ENCODE measurements at places on chromosomes 6 and 20.

GRCh38 chr6:163738725-163739407 is 324.3 kb downstream of the QKI start:
- no peak for DNase-seq

DNA sequence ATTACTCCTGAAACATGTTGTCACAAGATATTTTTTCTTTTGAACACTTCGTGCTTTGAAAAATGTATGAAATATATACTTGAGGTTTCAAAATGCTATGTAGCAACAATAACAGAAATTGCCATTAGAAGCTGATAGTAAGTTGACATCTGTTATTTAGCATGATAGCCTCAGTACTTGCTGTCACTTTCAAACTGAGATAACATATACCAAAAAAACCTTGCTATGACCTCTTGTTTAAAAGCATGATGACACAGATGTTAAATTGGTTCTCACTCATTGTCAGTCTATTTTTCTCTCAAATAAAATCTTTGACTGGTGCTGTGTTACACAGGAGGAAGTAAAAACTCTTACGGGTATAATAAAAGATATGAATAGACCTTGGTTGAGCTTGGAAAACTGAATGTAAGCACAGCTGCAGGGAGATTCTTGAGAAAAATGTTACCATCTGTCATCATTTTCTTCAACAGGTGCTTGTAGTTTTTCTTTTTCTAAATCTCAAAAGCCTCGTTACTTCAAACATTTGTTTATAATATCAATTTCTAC is 18.6 kb downstream of the MOXD1 start:
- DNase-seq: no peak

- no peak for DNase-seq
These were observed 499.4 kb upstream of the NOX3 start for GRCh38 chr6:155955038-155955437.

- no peak for DNase-seq
These were observed 72.3 kb downstream of the NCOA7 start for GRCh38 chr6:125863023-125863422.

DNA sequence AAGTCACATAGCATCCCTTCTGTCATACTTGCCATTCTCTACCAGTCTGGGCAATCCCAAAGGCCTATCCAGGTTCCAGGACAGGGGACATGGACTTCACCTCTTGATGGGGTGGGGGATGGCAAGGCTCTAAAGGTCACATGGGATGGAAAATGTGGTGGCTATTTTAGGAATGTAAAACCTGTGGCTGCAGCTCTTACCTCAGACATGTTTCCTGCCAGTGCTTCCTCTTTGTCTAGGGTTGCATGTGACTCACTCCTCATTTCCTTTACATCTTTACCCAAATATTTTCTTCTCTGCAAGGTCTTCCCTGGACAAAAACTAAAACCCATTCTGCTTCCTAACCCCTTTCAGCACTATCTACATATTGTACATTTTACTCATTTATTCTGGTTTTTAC is 135.7 kb downstream of the BTBD3 start:
- DNase-seq: no peak

DNA sequence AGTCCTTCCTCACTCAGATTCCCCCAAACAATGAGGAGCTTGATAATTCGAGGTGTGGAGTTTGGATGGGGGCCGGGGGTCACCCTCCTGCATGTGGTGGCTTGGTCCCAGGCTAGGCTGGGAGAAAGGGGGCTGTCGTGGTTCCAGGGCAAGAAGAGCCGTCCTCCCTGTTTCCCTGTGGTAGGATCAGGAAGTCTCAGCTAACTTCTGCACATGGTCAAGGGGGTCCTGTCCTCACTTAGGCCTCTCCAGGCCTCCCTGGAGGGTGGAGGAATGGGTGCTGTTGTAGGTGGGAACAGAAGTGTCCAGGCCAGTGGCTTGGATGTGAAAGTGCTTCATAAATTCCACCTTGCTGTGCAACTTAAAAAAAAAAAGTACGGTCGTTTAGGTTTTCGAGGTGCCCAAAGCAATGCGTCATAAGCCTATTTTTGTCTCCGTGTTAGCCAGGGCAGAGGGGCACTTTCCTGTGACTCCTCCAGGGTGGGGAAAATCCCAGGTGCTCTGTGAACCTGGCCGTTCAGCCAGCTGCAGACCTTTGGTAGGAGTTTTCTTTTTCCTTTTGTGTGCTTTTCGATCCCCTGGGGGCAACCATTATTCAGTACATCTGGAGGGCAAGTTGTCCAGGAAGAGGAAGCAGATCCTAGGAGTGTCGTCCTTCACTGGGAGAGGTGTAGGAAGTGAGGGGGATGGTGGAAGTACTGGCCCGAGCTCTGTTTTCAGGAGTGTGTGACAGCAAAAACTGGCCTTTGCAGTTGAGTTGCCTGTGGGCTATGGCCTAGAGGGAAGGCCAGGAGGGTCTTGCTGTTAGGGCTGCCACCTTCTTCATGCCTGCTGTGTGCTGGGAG is 9.6 kb downstream of the IGF2R start:
- no peak for DNase-seq

- no peak for DNase-seq
These were observed 29.5 kb downstream of the RBM38 start for GRCh38 chr20:57420571-57421252.

DNA sequence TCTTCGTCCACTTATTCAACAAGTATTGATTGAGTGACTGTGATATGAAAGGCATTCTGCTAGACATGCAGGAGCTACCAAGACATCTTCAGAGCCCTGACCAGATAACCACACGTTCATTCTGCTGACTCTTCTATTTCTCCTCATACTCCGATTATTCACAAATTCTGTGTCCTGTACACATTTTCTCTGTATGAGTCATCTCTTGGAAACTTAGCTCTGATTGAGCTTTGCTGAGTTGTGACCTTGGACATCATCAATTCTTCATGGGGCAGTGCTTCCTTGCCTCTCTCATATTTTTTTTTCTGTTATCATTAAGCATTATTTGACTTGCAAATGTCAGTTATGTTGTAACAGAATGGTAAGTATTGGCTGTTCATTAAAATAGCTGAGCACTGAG is 351.6 kb upstream of the CNR1 start:
- DNase-seq: no peak

DNA sequence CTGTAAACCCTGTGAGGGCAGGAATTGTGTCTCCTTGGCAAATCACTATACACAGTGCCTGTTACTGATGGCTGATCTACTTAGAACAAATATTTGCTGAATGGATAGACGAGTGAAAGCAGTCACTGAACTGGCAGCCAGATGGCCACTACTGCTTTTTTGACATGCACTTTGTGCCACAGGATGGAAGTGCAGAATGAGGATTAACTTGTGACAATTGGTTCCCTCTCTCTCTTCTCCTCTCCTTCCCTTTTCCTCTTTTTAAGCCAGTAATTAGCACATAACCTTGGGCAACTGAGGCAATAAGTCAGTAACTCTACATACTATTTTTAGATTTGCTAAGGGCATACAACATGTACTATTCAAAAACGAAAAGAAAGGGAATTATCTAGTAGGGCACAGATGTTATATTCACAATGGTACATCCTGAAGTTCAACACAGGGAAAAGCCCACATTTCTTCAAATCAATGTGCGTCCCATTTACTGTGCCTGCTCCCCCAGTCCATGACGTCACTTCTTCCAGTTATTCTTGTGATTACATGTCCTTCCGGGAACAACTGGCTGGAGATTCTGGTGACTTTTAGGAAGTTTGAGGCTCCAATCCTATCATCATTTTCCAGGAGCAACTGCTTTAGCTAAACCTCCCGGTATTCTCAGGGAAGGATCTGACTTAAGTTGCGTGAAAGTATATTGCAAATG is 17.0 kb upstream of the RPS6KA2 start:
- DNase-seq: no peak

DNA sequence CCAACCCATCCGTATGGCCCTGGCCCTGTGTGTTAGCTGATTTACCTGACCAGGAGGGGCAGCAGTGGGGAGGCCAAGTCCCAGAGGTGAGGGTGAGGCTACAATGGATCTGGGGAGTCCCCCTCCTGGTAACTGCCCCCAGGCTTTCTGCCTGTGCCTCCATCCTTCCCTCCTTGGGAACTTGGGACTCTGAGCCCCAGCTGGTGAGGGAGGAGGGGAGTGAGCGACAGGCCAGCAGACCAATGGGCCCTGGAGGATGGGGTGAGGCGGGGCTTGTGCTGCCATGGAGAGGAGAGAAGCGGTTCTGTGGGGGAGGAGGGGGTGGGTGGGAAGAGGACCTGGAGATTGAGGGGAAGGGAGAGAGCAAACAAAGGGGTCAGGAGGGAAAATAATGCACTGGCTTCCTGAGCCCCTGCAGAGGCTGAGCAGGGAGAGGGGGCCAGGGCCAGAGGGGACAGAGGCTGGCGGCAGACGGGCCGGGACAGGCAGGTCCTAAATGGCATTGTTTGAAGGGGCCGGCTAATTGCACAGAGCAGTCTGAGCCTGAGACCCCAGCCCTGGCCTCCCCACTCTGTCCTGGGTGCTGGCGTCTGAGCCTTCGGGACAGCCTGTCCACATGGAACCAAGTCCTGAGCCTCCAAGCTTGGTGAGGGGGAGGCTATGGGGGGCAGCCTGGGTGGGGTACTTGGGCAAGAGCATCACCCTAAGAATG is 17.5 kb downstream of the DNMT3B start:
- DNase-seq: no peak

DNA sequence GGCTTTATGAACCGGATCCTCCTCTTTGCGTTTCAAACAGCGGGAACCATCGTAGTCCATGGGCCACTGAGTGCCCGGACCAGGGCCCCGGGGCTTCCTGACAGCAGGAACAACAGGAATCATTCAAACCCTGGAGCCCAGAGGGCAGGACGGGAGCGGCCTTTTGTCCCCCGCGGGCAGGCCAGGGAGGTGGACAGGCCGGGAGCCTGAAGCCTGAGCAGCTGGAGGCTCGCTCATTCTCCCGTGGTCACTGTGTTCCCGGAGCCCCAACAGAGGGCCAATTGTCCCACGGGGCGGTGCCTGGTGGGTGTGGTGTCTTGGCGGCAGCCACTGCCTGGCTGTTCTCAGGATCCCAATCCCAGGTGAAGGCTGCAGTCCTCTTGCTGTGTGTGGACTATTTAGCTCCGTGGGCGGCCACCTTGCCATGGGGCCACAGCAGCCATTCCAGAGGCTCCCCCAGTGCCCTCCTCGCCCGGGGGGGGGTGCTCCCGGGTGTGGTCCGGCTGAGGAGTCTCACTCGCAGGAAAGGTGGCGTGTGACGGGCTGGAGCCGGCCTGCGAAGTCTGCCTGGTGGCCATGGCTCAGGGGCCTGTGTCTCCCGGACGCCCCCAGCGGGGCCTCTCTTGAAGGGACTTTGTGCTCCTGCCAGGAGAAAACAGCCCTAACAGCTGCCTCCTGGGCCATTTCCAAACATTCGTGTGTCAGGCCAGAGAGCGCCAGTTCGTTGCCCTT is 77.2 kb upstream of the BHLHE23 start:
- DNase-seq: no peak

DNA sequence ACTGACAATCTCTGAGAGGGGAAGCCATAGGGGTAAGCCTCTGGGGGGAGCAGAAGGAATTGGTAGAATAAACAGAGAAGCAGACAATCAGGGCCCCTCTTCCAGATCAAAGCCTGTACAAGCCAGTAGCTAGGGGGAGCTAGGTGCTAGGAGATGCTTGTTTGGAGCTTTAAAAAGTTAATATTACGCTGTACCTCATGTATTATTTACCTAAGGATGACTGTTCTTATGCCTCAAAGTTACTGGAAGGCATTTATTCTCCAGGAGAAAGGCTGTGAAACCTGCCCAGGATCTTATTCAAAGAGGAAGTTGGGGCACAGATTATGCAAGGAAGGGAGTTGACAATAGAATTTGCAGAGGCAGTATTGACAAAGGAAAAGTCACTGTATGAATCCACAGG is 111.8 kb upstream of the SLC35F1 start:
- DNase-seq: no peak

DNA sequence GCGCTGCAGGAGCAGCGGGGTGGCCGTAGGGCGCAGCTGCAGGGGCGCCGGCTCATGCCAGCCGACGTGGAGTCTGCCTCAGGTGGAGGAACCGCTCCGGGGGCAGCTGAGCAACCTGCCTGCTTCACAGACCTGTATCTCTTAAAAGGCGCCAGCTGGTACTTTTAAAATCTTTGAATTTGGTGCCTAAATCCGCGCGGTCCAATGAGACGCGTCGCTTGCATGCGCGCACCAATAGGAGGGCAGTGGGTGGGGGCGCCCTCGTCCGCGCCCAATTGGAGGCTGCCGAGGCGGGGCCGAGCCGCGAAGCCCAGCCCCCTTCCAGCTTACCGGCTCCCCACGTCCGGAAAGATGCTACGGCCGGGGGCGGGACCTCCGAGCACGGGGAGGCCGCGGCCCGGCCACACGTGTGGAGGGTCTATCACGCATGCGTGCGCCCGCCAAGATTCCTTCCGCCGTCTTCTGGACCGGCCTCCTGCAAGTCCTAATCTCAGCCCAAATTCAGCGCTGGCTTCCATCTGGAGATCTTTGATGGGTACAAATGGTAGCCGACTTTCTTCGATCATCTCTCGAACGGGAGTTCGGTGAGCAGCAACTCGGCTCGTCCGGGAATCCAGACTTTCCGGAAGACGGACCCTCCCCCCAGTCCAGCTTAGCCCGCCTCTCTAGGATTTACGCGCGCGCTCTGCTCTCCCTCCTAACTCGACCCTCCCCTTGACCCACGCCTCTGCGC is at the start of gene FBXO5:
FBXO5 (minus strand) TSS at position 138 of the 733 bp plus-strand sequence; CDS start at position 56, 82 bp downstream.
- DNase-seq: peak; percentile 83

DNA sequence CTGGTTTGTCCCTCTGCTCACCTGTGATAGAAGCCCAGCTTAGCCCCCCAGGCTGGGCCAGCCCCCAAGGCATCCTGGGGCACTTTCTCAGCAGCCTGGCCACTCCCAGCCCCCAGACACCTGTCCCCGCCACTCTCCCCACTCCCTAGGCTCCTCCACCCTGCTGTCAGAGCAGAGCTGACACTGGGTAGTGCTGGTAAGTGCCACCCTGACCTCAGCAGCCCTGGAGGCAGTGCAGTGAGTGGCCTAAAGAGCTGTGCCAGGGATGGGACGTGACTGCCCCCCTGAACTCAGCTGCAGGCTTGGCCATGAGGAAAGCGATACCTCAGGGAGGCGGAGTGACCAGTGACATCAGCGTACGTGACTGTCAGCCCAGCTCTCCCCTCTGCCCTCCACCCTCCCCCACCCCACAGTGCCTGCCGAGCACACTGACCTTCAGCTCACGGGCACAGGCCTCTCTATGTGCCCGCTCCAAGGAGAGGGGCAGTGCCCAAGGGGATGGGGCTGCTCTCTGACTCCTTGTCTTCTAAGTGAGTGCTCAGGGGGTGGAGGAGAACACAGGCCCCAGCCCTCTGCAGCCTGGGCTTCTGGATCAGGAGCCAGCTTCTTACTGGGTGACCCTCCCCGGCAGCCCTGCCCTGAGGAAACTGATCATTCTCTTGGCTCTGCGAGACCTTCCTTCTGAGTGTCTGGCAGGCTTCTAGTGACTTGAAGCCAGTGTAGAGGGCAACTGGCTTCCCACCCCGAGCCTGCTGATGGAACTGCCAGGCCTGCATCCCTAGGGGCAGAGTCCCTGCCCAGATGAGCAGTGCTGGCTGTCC is 172.7 kb downstream of the MRPL14 start:
- DNase-seq: no peak

DNA sequence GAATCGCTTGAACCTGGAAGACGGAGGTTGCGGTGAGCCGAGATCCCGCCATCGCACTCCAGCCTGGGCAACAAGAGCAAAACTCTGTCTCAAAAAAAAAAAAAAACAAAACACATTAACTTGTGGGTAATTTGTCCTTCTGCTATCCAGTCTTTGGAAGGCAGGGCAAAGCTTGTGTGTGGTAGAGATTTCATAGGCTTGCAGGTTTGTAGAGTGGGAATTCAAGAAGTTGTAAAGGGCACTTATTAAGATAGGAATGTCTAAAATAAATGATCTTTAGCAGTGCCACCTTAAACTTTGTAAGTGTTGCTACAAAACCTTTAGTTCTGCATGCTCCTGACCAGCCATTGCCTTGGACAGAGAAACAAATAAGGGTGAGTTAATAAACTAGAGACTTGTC is 8.4 kb downstream of the VAPB start:
- DNase-seq: no peak

- peak; percentile 9 for DNase-seq
These were observed 35.2 kb downstream of the ALDH5A1 start for GRCh38 chr6:24529985-24530384.

Data from AG04449 (cell line).